Astrocyte (in vitro differentiated cells and primary cell): ENCODE measurements at places on chromosomes 12 and 14.

- peak; percentile 63 for DNase-seq
Measured at GRCh38 chr12:90280564-90281058, 572.0 kb upstream of the ATP2B1 start.

- no peak for DNase-seq
Measured at GRCh38 chr12:2461645-2462044, 333.1 kb upstream of the FKBP4 start.

GRCh38 chr12:111406474-111407376 is 1.0 kb downstream of the SH2B3 start:
- DNase-seq, result no peak

GRCh38 chr12:122399592-122400373 is 22.7 kb downstream of the CLIP1 start:
- DNase-seq, result peak; percentile 90

DNA sequence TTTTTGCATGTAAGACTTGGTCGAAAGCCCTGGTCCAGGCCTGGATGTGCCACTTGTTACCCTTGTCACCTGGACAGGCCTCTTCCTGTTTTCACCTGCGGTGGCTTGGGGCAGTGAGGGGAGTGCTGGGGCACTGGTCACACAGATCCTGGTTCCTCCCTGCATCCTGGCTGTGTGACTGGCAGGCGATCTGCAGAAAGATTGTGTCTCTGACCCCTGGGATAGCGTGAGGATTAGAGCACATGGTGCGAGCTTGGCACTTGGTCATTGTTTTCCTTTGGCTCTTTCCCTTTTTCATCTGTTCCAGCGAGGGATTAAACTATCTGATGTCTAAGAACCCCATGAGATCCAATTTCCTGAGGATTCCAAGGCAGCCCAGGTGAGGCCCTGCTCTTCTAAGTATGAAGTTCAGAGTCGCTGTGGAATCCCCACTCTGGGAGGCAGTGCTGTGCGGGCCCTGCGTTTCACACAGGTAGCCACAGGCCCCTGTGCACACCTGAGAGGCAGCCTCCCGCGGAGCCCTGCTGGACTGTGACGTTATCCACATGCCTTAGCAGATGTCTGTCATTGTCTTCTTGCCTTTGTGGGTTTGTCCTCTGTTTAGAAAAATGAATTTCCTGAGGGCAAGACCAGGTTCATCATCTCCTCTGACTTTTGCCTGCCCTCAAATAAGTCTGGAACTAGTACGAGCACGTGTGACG is 288.4 kb downstream of the CACNA1C start:
- no peak for DNase-seq

DNA sequence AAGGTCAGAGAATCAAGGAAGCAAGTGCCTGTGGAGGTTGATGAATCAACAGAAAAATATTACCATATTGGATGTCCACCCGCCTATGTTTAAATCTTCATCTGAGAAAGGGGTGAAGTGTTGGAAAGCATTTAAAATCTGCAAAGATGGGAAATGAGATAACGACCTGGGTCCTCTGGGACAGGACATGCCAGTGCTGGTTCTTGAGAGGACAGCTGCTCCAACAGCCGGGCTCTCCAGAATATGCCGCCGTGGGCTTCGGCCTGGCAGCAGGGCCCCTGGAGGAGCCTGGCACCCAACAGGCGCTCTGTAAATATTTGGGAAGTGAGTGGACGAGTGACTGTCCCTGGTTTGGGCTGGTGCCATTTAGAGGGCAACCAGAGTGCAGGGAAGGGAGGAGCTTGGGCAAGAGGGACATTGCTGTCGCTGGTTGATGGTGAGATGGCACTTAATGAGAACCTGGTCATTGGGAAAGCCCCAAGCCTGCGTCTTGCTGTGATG is 129.9 kb downstream of the KCNA5 start:
- no peak for DNase-seq

DNA sequence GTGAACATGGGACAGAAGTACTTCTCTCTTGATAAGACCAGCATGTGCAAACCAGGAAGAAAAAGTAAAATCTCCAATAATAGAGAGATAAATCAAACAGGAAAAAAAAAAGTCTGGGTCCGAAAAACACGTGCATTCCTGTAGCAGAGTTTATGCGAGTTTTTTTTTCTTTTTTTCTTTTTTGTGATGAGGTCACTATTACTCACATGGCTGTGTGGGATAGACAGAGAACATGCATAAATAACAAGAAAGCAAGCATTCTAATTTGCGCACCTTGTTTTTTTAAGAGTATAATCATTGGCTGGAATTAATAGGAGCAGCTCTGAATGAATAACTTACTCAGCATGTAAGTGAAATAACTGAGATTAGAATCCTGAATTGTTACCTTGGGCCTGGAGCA is 91.9 kb upstream of the CPM start:
- peak; percentile 73 for DNase-seq

GRCh38 chr12:122126713-122127597 is 47.1 kb downstream of the IL31 start:
- no peak for DNase-seq

DNA sequence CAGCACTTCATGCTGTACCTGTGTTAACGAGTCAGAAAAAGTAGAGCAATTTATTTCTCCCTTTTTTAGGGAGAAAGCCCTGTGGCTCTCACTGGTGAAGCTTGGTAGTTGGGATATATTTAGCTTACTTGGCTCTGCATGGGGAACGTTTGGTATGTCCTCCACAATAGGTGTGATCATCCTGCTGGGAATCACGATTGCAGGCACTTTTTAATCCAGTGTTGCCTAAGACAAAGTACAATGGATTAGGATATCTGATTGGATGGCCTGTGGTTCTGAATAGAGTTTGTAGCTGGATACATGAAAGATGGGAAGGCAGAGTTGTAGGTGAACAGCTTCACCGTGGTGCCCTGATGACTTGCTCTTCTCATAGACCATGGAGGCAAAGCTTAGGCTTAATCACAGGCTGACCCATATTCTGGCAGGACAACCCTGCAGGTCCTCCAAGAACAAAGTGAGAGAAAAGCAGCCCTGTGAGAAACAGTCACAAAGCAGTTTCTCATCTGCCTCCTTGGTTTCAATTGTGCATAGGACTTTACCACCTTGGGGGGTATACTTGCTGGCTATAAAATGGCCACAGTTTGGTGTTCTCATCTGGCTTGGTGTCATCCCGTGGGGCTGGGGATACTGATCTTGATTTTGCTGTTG is 7.5 kb downstream of the RESF1 start:
- no peak for DNase-seq

GRCh38 chr12:131015581-131016337 is 62.1 kb downstream of the ADGRD1 start:
- DNase-seq, result no peak

GRCh38 chr12:113569806-113570205 is 98.1 kb upstream of the LHX5 start:
- DNase-seq, result no peak

DNA sequence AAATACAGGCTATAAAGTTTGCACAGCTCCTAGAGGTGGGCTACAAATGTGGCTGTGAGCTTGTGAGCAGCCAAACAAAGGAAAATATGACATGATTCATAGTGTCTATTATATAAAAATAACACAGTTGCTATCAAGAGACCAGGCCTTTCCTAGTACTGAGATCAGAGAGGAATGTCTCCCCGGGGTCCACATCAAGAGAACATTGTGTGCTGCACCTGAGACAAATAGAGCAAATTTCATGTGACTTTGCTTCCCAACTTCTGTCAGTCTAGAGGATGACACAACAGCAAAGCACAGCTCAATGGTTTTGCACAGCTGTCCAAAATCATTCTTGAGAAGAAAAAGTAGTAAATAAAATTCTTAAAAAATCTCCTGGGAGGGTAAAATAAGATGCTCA is 297.5 kb upstream of the PRKD1 start:
- no peak for DNase-seq

GRCh38 chr14:70881549-70882177 is 25.6 kb upstream of the PCNX1 start:
- DNase-seq, result no peak

DNA sequence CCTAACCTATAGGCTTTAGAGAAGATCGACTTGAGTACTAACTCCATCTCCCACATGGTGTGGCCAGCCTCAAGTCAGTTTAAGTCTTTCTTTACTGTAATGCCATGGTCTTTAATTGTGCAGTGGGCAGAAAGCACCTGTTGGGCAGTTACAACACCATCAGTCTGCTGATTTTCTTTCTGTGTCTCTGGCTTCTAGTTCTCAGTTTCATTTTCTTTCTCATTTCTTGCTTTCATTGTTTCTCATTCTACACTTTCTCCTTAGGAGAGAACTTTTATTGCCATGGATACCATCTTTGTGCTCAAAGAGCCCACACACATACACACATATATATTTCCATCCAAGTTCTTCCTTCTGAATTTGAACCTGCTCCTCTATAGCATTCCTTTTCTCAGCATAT is 96.1 kb upstream of the SLC16A7 start:
- DNase-seq, result no peak

DNA sequence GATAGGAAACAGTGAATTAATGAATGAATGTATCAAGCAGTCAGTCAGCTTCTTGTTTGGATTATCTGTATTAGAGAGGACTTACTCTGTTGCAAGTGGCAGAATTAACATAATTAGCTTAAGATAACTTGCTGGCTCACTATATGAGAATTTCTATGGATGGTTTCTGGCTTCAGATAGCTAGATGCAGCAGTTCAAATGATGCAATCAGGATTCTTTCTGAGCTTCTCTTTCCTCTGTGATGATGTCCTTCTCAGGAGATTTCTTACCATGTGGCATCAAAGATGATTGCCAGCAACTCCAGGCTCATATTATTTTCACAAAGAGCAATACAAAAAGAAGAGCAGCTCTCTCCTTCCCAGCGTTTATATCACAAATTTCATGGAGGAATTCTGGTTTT is 30.7 kb downstream of the FRMD6 start:
- no peak for DNase-seq

DNA sequence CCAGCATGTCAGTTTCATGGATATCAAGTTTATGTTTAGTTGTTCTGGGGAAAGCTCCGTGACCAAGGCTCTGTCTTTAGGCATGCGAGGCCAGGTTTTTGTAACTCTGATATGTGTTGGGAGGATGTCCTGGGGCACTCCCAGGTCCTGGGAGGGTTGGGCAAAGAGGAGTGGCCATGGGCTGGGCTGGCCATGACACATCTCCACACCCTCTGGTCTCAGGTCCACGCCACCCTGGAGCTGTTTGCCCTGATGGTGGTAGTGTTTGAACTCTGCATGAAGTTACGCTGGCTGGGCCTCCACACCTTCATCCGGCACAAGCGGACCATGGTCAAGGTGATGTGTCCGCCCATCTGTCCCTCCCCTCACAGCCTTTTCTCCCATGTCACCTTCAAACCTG is 46.4 kb downstream of the TPCN1 start:
- no peak for DNase-seq

GRCh38 chr14:33780035-33780434 is 170.8 kb downstream of the EGLN3 start:
- no peak for DNase-seq

GRCh38 chr12:128542844-128543243 is 275.9 kb downstream of the TMEM132C start:
- no peak for DNase-seq

GRCh38 chr14:28758885-28759652 is 7.5 kb upstream of the FOXG1 start:
- DNase-seq, result no peak

DNA sequence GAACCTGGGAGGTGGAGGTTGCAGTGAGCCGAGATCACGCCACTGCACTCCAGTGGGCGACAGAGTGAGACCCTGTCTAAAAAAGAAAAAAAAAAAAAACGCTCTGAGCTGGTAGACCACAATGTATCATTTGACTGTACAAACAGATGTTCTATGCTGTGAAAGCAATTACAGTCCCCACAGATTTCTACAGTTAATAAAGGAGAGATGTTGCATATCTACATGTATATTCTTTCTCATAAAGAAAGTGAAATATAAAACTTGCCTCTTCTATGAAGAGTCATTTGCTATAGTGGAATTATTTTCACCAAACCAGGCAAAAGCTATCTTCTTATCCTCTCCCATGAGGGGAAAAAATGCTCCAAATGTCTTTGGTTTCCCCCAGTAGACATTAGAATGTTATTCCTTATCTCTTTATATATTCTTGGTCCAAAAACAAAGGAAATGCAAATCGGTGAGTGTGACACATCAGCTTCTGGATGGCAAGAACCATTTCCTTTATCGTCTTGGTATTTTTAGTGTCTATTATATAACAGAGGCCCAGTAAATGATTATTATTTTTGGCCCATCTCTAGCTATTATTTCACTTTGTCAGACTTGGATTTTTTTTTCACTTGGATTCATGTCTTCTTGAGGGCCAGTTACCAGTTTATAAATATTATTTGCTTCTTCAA is 230.4 kb downstream of the SSPN start:
- DNase-seq, result peak; percentile 89

GRCh38 chr12:83700838-83701237 is 1014.1 kb downstream of the TMTC2 start:
- peak; percentile 43 for DNase-seq

DNA sequence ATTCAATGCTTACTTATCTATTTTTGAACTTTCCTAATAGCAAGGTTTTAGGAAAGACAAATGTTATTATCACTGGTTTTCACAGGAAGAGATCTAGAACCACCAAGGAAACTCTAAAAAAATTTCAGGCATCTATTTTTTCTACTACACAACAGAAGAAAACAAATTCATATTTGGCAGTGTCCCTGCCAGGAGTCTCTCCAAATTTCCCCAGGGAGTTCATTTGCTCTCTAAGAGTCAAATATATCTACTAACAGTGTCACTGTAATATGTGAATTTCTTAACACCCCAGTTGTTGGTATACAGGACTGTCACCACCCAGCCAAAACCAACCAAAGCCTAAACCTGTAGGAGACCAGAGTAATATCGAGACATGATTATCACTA is 83.4 kb downstream of the STXBP6 start:
- no peak for DNase-seq

DNA sequence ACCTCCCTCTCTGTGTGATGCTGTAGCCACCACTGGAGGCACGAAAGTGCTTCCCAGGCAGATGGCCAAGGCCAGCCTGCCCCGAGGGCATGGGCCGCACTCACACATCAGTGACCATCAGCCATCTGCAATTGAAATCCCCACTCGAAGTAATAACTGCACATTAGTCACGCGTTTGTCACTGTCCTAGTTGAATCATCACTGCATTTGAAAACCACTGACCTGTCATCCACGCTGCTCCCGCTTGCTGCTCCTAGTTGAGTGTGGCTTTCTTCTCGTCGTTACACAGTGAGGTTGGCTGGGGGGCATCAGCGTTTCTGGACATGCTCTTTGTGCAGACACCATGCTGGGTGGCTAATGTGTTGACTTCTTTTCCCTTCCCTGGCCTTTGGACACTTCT is 176.1 kb downstream of the ADGRD1 start:
- no peak for DNase-seq

GRCh38 chr12:57470286-57470969 is 9.2 kb downstream of the ARHGAP9 start:
- DNase-seq, result no peak

GRCh38 chr14:61290701-61291100 is 9.6 kb upstream of the TMEM30B start:
- DNase-seq, result no peak

DNA sequence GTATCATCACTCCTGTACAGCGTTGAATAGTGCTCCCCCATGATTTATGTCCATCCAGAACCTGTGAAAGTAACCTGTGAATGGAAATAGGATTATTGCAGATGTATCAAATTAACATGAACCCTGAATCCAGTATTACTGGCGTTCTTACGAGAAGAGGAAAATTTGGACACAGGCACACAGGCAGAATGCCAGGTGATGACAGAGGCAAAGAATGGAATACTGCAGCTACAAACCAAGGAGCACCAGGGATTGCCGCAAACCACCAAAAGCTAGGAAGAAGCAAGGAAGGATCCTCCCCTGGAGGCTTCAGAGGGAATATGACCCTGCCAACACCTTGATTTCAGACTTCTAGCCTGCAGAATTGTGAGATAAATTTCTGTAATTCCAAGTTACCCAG is 113.5 kb upstream of the EGLN3 start:
- peak; percentile 81 for DNase-seq

- DNase-seq, result no peak
Measured at GRCh38 chr12:52600941-52601481, at the start of gene KRT72. KRT72 (minus strand) TSS chr12:52601463; CDS start chr12:52601452, 11 bp downstream.
